ENCODE measurements at places on chromosomes 3 and 15.
A peak's percentile ranks its signal among the peaks of the same experiment; 100 is the strongest.

GRCh38 chr15:74901612-74902063 lies 5.0 kb downstream of the FAM219B start:
- DNase-seq, result peak; percentile 12

DNA sequence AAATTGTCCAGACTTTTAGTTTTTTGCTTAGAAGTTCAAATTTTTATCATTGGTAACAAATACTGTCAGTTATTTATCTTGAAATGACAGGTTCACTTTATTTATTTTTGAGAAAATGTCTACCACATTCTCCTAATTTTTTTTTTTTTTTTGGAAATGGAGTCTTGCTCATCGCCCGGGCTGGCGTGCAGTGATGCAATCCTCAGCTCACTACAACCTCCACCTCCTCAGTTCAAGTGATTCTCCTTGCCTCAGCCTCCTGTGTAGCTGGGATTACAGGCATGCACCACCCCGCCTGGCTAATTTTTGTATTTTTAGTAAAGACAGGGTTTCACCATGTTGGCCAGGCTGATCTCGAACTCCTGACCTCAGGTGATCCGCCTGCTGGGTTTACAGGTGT lies 16.1 kb upstream of the EBLN2 start:
- DNase-seq, result no peak

DNA sequence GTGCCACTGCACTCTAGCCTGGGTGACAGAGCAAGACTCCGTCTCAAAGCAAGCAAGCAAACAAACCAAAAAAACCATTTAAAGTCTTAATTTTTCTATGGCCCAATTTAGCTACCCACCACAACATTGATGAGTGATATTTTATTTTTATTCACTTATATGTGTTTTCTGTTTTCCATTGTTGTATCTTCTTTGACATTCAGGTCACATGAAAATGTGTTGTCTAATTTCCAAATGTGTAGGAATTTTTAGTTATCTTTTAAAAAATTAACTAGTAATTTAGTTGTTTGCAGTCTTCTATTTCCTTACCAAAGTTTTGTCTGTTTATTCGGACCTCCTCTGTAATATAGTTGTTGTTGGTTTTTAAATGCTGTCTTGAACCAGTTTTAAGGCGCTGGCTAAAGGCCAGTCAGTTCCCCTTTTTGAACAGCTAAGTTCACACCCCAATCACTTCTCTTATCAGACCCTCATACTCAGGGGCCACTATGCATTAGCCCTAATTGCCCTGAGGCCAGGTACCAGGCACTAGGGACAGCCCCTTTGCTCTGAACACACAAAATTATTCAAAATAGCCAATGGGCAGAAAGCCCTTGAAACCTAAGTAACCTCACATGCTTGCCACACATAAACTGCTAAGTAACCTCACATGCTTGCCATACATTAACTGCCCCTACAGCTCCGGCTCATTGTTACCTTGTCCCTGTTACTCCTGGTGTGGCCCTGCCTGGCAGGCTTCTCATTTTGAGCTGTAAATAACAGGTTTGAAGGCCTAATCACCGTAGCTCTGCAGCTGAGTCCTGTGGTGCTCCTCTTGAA lies 4.3 kb upstream of the CCR4 start:
- DNase-seq, result no peak

GRCh38 chr15:93565201-93565600 lies 476.2 kb upstream of the RGMA start:
- no peak for DNase-seq

DNA sequence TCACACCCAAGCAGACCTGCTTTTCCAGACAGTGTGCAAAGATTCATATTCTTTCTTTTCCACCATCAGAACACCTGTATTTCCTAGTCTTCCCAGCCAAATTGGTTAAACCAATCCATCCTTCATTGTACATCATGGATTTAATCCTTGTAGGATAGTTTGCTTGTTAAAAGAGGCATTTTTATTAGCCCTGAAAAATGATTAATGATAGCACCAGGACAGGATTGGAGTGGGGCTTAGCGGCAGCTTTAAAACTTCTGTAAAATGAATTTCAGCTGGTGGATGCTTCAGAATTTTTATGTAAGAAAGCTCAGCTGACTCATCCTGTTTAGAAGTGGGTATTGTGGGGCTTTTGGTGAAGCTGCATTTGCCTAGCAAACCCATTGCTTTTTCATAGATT lies 36.1 kb upstream of the ARHGEF26 start:
- DNase-seq, result no peak

DNA sequence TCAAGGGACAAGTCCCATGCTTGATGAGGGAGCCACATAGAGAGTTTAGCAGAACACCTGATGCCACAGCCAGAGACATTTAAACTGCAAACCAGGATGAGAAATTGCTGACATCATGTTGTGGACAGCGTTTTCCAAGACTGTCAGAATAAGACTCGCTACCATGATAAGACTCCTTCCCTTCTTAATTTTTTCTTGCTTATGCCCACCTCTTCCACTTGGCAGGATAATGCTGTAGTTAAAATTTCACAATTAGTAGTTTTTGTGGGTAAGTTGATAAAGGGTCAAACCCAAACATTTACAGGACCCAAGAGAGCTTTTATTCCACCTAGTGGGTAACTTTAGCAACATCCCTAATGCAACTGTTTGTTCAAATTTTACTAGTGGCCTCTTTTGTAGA lies 3.0 kb upstream of the PIAS1 start:
- no peak for DNase-seq

DNA sequence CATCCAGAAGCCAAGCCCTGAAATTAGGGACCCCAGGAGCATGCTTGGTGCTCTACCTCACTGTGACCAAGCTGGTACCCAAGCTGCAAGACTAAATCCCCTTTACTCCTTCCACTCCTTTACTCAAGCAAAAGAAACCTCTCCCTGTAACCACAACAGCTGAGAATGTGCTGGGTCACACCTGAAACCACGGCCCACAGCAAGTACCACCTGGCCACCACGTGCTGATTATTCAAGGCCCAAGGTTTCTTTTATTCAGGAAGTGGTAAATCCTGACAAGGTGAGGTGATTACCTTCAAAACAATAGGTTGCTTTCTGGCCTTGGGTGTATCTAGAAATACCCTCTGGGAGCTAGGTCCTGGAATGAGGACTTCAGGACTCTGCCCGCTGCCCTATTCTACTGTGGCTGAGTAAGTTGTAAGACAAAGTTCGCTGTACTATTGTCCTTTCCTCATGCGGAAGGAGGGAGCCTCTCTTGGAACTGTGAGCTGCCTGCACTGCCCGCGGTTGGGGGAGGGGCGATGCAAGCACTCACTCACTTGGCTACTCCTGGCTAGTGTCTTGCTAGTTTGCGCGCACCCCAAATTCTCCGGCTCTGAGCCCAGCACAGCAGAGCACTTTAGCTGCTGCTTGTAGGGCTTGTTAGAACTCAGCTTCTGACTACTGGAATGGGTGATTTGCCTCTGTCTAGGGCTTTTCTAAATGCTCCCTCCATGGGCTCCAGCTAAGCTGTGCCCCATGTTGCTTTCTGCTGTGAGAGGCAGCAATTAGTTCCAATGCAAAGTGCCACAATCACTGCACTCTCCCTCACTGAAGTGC lies 487.1 kb upstream of the CNTN3 start:
- DNase-seq, result no peak

DNA sequence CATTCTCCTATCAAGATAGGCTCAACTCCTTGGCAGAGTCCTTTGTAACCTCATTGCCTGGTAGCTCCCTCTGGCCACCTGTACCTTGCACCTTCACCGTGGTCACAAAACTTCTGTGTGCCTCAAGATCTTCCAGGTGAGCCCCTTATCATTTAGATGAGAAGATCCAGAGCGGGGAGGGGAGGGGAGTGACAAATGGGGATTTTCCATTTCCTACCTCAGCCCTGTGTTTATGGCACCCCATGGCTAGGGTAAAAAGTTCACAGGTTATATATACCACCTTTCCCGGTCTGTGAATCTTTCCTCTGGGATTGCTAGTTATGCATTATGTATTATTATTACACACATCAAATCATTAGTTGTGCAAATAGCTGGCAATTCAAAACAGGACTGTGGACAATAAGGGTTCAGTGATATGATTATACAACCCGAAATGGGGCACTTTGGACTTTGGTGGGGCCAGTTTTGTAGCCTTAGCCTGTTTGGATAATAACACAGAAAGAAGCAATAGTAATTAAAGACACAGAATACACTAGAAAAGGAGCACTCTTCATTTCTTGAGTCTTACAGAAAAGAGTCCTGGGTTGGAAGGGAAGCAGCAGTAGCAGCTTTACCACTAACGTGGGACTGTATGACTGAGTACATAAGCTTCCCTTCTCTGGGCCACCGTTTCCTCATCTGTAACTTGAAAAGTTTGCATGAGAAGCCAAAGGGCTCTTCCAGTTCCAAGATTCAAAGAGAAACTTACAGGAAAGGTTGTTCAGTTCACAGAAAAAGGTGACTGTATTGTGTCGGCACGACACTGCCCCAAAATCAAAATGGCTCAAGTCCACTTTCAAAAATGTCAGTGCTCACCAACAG lies 7.1 kb downstream of the TLE3 start:
- DNase-seq, result no peak

GRCh38 chr15:25900901-25901300 lies 37.8 kb upstream of the ATP10A start:
- no peak for DNase-seq

GRCh38 chr3:66239513-66240123 lies 18.8 kb downstream of the SLC25A26 start:
- DNase-seq, result no peak

- DNase-seq, result no peak
Observed at GRCh38 chr15:78167227-78167888, 18.2 kb downstream of the IDH3A start.

DNA sequence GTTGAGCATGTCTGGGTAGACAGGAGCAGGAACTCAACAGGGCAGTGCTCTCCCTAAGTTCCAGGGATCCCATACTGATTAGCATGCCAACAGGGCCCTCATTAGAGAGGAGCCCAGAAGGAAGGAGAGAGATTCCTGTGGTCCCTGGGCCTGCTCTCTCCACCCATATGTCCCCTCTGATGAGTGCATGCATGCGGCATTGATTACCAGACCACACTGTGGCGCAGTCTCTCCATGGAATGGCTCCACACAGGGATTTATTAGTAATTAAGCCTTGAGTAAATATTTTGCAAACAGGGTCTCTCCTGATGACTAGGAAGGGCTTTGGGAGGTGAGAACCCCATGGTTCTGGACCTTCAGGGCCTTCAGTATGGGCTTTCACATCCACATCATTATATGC lies 60.0 kb upstream of the ST8SIA2 start:
- DNase-seq, result no peak
